ENCODE measurements at places on chromosomes 6 and 20. TPM values are rescaled to one million over a fixed set of nuclear protein-coding genes. Genes with fewer than 3 reads are reported as not detected.

- no peak for DNase-seq
These were observed 43.2 kb upstream of the OSTM1 start for GRCh38 chr6:108117427-108118358.

- peak; percentile 23 for DNase-seq
These were observed 82.2 kb upstream of the PAX1 start for GRCh38 chr20:21623074-21623780.

- DNase-seq: no peak
These were observed 87.7 kb upstream of the HMGCLL1 start for GRCh38 chr6:55666606-55667225.

- DNase-seq: peak; percentile 26
These were observed 2.2 kb upstream of the CCDC167 start for GRCh38 chr6:37501632-37502491.

DNA sequence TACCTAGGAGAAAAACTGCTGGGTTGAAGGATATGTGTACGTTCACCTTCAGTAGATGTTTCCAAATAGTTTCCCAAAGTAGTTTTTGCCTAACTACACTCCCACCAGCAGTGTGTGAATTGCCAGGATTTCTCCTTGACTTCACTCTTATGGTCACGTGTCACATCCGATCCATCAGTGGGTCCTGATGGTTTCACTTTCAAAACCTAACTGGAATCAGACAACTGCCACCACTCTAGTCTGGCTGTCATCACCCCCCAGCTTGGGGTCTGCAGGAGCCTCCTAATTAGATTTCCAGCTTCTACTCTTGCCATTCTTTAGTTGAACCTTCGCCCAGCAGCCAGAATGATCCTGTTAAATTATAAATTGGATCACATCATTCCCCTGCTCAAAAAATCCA lies 8.5 kb upstream of the SLC12A5 start:
- peak; percentile 38 for DNase-seq

DNA sequence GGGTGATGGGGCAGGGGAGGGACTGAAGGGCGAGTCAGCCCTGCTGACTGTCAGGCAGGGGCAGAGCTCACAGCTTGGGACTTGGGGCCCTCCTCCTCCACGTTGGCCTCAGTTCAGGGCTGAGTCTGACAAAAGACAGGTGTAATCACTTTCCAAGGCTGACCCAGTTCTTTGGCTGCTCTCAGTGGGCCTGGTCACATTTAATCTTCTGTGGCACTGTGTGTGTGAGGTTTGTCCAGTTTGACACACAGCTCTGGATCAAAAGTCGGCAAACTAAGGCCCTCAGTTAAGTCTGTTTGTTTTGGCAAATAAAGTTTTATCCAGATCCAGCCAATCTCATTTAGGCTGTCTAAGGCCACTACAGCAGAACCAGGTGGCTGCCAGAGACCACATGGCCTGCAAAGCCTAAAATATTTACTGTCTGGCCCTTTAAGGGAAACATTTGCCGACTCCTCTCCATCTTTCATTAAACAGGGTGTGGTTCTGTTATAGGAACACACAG lies 5.1 kb upstream of the MAP1LC3A start:
- no peak for DNase-seq

DNA sequence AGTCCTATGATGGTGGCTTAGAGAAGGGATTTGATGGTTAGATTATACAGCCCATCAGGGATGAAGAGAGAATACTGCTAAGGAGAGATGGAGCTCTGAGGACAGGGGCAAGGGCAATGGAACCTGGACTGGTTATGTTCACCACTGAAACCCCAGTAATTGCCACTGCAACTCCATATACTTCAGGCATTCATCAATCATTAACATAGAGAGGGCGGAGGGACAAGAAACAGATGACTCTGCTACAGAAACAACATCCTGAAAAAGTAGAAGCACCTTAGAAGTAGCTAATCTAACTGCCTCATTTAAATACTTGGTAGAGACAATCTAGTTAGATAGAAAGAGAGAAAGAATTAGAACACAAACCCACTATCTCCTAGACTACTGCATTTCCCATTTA lies 89.8 kb downstream of the MDN1 start:
- no peak for DNase-seq

- DNase-seq: peak; percentile 74
These were observed 36.1 kb downstream of the PSMB1 start for GRCh38 chr6:170516783-170517616.

Gene CLPSL2
- not detected for total RNA-seq

Gene NHSL1
- 12.7 TPM for total RNA-seq

Gene CALHM6
- total RNA-seq: 1.8 TPM

Gene NKAPL
- not detected for total RNA-seq

Gene RAET1G
- total RNA-seq: not detected

Gene C6orf163
- 3.0 TPM for total RNA-seq

Gene SNRNP48
- total RNA-seq: 33.4 TPM

All from OCI-LY7 (cell line).